ENCODE measurements at places on chromosomes 6 and 20. TPM values are rescaled to one million over a fixed set of nuclear protein-coding genes. Genes with fewer than 3 reads are reported as not detected.

SIGLEC1 gene
- not detected for total RNA-seq

GRCh38 chr6:124977067-124977908 lies 15.1 kb downstream of the RNF217 start:
- DNase-seq, result no peak

GRCh38 chr6:165647041-165647440 lies 16.0 kb downstream of the PDE10A start:
- DNase-seq, result no peak

- DNase-seq, result no peak
These were observed 71.6 kb upstream of the DST start for GRCh38 chr6:56714273-56714672.

- DNase-seq, result no peak
These were observed 246.6 kb downstream of the PHF3 start for GRCh38 chr6:63882208-63882607.

- peak; percentile 87 for DNase-seq
These were observed 58.0 kb downstream of the APCDD1L start for GRCh38 chr20:58457083-58457695.
